ENCODE measurements at places on chromosomes 16 and 17. TPM values are rescaled to one million over a fixed set of nuclear protein-coding genes. Genes with fewer than 3 reads are reported as not detected.

- no peak for DNase-seq
Observed at GRCh38 chr17:3988297-3989040, 24.2 kb upstream of the ATP2A3 start.

DNA sequence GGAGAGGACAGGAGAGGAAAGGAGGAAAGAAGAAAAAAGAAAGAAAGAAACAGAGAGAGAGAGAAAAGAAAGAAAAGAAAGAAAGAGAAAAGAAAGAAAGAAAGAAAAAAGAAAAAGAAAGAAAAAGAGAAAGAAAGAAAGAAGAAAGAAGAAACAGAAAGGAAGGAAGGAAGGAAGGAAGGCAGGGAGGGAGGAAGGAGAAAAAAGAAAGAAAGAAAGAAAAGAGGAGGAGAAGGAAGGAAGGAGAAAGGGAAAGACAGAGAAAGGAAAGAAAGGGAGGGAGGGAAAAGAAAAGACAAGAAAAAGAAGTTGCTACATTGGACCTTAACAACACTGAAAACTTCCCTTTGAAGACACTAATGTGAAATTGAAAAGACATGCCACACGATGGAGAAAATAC is 56.6 kb upstream of the CCL2 start:
- no peak for DNase-seq

GRCh38 chr16:88999457-89000206 is 22.6 kb upstream of the CBFA2T3 start:
- no peak for DNase-seq

DNA sequence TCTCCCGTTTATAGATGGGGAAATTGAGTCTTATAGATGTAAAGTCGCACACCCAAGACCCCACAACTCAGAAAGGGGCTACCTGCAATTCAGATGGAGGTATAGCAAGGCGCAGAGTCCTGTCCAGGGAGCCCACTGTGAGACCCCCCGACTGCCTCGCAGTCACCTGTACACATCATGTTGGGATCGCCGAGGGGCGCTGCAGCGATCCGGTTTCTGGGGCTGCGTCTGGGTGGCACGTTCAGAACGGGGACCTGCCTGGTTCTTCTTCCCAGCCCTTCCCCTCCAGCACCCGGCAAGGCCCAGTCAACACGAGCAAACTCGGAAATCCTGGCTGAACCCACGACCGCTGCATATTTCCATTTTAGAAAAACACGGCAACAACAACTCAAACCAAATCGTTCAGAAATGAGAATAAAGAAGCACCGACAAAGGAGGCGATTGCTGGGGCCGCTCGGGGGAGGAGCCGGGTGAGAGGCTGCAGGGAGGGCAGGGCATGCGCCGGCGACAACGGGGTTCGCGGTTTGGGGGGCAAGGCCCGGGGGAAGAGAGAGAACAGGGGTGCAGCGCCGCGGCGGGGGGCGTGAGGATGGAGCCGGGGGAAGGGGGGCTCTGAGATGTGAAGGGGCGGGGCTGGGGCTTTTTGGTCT is 643 bp downstream of the HSDL1 start:
- peak; percentile 18 for DNase-seq

GRCh38 chr17:43754947-43755346 is 3.6 kb downstream of the SOST start:
- DNase-seq: no peak

DNA sequence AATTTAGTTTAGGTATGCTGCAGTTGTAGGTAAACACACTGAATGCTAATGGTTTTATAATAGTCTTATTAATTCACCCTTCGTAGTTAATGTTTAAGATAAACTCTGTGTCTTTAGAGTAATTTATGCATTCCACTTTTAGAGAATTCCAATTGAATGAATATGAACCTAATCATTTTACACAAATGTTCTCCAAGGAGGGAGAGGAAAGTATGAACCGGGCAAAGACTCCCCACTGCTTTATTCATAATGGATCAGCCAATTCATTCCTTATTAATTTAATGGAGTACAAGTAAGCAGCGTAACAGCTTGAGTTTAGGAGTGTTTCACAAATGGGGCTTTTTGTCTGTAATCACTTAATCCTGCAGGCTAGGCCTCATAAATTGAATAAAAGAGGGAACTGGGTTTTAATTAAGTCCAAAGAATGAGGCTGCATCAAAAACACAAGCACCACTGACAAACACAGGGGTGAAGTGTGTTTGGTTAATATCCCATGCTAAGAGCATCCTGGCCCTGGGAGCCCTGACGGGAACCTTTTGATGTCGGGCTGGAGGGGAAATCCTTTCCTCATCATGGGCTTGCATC is 375.7 kb upstream of the DYNLRB2 start:
- DNase-seq: no peak

The LRRC75A gene
- polyA plus RNA-seq: 0.81 TPM

DNA sequence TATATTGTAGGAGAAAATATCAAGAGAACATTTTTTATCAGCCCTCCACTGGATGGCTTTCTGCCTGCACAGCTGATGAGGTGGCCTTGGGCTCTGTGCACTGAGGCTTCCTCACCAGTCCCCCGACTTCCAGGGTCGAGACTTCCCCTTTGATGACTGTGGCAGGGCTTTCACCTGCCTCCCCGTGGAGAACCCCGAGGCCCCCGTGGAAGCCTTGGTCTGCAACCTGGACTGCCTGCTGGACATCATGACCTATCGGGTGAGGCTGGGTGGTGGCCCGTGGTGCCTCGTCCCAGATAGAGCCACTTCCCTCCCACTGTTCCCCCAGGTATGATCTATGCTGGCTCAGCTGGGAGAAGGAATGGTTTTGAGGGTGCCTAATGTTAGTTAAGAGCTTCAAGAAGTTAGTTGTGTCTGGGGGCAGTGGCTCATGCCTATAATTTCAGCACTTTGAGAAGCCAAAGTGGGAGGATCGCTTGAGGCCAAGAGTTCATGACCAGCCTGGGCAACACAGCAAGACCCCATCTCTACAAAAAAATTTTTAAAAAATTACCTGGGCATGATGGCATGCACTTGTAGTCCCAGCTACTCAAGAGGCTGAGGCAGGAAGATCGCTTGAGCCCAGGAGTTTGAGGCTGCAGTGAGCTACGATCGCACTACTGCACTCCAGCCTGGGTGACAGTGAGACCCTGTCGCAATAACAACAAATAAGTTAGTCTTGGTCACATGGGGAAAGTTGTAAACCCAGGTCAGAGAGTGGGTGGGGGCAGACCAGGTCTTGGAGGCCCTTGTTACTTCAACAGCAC is 11.8 kb downstream of the FCSK start:
- DNase-seq: no peak

DNA sequence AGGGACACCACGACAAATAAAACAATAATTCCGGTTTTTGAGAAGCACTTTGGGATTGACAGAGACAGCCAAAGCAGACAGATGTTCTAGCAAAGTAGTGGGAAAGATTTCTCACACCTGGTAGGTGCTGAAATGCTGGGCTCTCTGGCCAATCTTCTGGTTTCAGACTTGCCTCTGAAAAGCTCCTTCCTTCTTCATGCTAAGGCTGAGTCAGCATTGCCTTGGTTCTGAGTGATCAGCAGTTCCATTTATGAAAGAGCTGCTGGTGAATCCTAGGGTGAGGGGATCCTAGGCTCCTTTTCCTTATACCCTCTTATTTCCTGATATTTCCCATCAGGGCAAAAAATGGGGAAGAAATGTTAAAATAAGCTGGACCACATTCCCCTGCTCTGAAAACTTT is 268.7 kb upstream of the SALL1 start:
- no peak for DNase-seq

The SLC16A6 gene
- polyA plus RNA-seq: 0.34 TPM

The BCL6B gene
- polyA plus RNA-seq: 0.29 TPM

- DNase-seq: no peak
Observed at GRCh38 chr17:65664266-65664665, 102.8 kb upstream of the AXIN2 start.

- DNase-seq: no peak
Observed at GRCh38 chr17:21400816-21401593, 24.8 kb downstream of the KCNJ12 start.

The TBC1D28 gene
- not detected for polyA plus RNA-seq

DNA sequence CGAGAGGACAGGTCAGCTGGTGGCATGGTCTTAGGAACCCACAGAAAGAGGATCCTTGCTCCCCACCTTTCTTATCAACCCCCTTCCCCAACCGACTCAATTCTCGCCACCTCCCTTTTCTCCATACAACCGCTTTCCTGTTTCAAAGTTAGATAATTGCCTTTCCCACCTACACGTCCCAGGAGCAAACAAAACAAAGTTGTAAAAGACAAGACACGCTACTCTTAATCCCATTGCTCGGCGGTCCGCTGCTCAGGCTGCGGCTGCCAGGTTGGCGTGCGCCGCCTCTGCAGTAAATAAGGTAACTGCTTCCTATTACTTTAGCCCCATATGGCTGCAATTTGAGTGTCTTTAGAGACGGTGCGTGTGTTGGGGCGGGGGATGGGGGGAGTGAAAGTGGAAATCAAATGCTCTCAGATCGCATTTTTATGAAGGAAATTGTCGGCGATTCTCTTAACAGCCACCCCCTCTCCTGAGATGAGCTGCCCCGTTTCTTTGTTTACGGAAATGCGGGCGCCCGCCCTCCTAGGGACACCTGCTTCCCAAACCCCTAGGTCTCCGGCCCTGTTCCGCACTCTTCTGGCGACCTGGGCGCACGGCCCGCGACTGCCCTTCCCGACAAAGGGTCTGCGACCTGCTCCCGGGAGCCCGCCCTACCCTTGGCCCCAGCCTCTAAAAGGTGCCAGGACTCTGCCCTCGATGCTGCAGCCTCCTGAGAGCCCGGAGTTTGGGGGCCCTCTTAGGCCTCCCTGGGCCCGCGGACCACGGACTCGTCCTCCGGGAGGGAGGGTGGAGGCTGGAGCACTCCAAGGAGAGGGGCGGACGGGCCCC is 3.7 kb upstream of the CBX8 start:
- DNase-seq: no peak

The ESRP2 gene
- 0.32 TPM for polyA plus RNA-seq

DNA sequence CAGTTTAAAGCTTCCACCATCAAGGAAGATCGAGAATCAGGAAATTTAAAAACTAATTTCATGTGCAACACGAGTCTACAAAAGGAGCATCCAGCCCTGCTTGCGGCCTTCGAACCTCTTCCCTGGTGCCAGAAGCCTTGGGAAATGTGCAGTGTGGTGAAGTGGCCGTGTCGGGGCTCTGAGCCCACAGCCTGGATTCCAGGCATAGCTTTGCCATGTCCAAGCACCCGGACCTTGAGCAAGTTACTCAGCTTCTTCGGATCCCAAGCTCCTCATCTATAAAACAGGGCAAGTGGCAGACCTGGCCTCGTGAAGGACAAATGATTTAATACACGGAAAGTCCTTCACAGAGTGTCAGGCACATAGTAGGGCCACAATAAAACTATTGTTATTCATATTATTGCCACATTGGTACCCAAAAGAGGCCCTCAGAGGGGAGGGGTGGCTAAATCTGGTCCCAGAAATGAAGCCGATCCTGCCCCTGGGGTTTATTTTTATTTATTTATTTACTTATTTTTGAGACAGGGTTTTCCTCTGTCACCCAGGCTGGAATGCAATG is 34.8 kb downstream of the COTL1 start:
- no peak for DNase-seq

GRCh38 chr16:69382421-69382820 is 3.4 kb downstream of the TERF2 start:
- DNase-seq: no peak

- no peak for DNase-seq
Observed at GRCh38 chr16:54072237-54072636, 214.3 kb downstream of the IRX3 start.

- DNase-seq: no peak
Observed at GRCh38 chr17:69448431-69449102, 34.1 kb downstream of the MAP2K6 start.

GRCh38 chr16:83118365-83118764 is 491.6 kb downstream of the CDH13 start:
- DNase-seq: no peak

Data from naive B cell (primary cell).